Hypothalamus (tissue), 51 donors: ENCODE measurements at places on chromosomes 13 and 19.

DNA sequence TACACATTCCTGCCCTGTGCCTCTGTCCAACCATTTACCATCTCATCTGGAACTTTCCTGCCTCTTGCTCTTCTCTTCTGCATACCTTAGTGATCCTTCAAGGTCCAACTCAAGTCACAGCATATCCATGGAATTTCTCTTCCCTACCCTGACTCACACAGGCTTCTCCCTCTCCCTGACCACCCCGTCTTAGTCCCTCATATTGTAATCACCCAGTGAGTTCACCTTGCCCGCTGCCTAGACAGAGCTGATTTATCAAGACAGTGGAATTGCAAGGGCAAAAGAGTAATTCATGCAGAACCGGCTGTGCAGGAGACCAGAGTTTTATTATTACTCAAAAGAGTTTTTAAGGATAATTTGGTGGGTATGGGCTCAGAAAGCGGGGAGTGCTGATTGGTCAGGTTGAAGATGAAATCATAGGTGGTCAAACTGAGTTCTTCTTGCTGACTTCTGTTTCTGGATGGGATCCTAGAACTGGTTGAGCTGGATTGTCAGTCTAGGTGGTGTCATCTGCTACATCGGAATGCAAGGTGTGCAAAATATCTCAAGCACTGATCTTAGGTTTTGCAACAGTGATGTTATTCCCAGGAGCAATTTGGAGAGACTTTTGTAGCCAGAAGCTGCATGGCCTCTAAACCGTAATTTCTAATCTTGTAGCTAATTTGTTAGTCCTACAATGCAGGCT is 67.2 kb downstream of the HSPH1 start:
- DNase-seq, result no peak

GRCh38 chr19:27774827-27775226 is 1438.1 kb downstream of the UQCRFS1 start:
- DNase-seq, result no peak

DNA sequence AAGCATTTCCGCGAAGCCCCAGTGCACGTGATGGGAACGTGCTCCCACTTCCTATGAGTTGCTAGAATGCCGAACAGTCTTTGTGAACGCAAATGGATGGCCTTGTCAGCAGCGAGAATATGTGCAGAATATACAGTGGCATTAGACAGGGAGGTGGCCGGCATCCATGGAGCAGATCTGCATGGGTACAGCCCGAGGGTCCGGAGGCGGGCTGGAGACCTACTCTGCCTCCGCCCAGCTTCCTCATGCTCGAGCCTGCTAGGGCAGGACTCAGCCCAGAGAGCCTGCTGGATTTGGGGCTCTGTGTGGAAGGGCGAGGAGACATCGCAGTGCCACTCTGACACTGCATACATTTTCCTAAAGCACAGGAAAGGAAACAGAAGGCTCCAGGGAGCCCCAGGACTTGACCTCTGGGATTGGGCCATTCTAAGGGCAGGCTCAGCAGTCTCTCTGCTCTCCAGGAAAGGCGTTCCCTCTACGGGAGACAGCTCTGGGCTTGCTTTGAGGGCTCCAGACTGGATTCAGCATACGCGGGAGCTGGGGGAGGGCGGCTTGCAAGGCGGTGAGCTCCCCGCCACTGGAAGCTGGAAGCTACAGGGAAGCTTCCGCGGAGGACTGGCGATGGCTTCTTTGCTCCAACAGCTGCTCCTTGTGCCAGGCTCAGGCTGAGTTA is 55.9 kb upstream of the UQCRFS1 start:
- no peak for DNase-seq

DNA sequence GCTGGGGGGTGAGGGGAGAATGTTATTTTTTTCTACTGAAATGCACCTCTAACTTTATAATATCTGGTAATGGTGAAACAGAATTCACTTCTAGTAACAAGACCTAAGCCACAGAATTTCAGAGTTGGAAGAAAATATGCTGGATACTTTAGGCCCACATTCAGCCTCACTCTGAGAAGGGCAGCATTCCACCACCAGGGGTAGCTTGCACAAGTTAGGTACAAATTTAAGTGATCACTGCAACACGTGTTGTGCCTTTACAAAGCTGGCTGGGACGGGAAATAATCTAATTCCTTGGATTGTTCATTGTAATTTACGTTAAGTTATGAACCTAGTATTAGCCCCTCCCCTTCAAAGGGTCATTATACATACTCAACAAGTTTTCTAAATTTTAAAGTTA is 192.3 kb downstream of the RGCC start:
- no peak for DNase-seq

DNA sequence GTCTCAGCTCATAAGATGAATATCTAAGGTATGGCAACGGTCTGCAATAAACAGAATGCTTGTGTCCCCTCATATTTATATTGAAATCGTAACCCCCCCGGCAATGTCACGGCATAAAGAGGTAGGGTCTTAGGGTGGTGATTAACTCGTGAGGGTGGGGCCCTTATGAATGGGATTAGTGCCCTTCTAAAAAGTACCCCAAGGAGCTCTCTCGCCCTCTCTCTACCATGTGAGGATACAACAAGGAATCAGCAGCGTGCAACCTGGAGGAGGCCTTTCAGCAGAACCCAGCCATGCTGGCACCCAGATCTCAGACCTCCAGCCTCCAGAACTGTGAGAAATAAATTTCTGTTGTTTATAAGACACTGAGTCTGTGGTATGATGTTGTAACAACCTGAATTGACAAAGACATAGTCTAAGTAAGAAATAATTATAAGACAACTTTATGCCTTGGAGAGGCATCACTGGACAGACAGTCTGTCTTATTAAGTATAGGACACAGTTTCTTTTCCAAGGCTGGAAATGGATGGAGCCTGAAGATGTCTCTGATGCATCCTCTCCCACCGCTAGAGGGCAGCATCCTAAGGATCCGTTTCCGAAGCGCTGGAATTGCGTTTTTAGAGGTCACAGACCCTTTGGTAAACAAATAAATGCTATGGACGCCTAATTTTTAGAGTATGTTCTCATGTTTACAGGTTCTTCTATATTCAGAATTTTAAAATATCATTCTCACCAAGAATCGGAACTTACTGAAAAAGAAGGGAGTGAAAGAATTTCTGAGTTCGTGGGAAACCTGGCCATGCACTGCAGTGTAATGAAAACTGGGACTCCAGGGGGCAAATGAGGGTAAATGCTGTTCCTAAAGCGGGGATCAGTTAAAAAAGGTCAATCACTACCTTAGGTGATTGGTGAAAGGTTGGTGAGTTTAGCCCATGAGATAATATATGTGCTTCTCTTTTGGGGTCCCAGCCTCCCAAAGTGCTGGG is 13.3 kb upstream of the LEUTX start:
- DNase-seq, result no peak

- no peak for DNase-seq
Measured at GRCh38 chr13:113220877-113221276, 11.5 kb downstream of the CUL4A start.

- no peak for DNase-seq
Measured at GRCh38 chr19:883661-884211, 9.3 kb downstream of the MED16 start.

DNA sequence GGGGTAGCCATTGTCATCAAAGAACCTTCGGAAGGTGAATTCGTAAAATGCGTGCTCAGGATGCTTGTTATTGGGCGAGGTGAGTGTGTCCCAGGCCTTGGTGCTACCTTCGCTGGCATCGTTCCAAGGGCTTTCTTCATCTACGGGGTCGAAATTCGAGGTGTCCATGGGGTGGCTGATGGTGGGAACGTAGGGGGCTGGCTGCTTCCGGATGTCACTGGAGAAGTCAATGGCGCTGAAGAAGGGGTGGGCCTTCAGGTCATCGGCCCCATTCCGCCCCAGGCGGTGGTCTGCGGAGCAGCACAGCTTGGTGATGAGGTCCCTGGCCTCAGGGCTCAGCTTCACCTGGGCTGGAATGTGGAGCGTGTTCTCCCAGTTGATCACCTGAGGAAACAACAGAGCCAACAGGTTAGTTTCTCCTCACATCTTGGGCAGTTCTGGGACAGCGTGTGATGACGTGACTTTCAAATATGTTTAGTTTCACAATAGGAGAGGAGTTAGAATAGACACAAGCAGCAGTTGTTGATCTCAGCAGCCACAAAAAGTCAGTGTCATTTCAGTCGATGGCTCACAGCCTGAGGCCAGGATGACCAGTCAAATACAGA is 72.5 kb upstream of the XPO4 start:
- no peak for DNase-seq

DNA sequence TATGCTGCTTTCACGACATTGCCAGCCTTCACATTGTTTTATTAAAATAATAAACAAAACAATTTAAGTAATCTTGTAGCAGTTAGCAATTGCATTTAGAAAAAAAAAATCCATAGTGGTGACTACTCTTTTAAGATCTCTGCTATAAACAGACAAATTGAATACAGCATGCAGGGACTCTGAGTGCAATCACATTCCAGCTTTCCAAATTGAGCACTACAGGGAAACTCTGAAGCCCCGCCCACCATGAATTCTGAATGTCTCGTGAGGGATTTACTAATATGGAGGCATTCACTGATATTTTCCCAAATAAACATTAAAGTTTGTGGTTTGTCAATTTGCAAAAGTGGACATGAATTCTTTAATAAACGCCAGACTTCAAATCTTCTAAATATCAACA is 698.8 kb downstream of the LIG4 start:
- DNase-seq, result no peak

GRCh38 chr19:8320564-8321066 is 560 bp downstream of the NDUFA7 start:
- DNase-seq, result no peak

DNA sequence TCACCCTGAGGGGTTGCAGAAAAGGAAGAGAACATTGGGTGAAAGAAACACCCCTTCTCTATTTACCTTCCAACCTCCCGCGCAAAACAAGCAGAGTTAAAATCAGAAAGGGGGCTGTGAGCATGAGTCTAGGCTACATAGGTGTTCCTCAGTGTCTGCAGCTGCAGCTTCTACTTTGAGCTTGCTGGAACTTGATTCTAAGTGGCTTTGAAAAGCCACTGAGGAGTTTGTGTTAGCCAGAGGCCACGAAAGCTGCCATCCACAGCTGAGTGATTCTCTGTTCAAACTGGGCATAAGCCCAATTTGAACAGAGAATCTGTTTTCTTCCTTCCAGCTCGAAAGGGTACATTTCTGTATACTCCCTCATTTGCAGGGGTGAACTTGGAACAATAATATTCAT is 343.9 kb downstream of the PCDH9 start:
- peak; percentile 53 for DNase-seq

- DNase-seq, result no peak
Measured at GRCh38 chr13:35157143-35157755, 215.2 kb downstream of the NBEA start.

DNA sequence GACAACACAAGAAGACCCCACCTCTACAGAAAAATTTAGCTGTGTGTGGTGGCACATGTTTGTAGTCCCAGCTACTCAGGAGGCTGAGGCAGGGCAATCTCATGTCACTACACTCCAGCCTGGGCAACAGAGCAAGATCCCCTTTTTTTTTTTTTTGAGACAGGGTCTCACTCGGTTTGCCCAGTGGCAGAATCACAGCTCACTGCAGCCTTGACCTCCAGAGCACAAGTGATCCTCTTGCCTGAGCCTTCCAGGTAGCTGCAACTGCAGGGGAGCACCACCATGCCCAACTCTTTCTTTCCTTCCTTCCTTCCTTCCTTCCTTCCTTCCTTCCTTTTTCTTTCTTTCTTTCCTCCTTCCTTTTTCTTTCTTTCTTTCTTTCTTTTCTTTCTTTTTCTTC is 4.2 kb upstream of the CLEC4G start:
- DNase-seq, result no peak

DNA sequence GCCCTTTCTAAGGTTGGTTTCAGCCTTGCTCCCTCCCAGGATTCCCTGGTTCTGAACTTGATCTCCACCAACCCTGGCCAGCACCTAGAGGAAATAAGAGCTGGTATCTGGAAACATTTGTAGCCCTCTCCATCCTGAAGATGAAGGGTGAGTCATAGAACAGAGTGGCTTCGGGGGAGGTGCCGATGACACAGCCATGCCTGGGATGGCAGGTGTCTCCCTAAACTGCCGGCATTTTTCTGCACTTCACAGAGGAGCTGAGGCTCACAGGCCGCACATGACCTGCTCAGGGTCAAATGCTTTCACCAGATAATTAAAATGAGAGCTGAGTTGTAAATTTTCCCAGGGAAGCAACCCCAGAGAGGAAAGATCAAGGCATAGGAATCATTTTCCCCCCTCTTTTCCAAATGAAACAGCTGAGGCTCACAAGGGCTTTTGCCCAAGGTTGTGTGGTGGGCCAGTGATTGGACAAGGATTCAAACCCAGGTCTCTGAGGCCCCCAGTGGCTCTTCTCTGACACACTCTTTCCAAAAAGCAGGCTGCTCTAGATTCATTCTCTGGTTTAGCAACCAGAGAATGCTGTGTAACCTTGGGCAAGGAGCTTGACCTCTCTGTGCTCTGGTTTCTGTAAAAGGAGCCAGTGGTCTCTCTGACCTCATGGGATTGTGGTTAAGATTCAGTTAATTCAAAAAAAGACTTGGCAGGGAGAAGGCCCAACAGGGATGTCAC is 1.2 kb upstream of the SLC25A42 start:
- no peak for DNase-seq

- DNase-seq, result no peak
Measured at GRCh38 chr19:48953990-48954594, 583 bp upstream of the BAX start.

DNA sequence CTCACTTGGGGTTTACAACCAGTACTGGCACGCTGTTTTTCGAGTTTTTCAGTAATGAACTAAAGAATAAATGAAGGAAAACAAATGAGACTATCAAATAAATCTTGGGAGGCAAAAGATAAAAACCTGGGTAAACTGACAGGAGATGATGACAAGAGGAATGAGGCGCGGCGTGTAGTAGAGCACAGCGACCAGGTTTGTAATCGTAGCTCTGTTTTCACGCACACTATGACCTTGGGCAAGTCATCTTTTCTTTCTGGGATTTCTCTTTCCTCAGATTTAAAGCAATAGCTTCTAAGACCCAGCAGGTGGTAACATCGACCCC is 419 bp downstream of the MRPS31 start:
- DNase-seq, result no peak

- DNase-seq, result no peak
Measured at GRCh38 chr13:71291842-71292146, 575.2 kb downstream of the DACH1 start.

- no peak for DNase-seq
Measured at GRCh38 chr13:34230271-34230670, 412.3 kb downstream of the RFC3 start.

DNA sequence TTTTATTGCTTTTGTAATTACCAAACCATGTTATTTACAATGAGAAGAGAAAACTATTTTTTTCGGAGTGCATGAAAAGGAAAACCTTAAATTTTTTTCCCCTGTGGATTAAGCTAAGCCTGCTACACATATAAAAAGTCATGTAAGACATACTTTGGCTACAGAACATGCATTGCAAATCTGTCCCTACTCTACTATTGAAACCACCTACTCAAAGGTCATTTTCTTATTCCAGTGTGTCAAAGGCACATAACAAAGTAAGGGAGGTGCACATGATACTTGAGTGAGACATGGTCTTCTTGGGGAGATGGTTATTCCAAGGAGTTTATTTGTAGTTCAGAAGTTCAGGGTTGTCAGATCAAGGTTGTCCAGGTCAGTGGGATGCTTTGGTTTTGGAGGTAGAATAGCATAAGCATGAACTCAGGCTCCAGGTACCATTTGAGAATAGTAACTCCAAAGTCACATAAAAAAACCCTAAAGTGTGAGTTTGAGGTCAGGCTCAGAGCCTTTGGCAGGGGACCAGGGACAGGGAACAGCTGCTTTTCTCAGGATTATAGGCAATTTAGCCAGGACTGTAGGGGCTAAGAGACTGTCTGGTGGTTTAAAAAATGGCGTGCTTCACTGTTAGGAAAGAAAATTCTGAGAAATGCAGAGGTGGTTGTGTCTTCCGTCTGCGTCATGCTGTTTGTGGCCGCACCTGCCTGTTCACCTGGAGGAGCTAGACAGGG is 15.4 kb downstream of the FARP1 start:
- no peak for DNase-seq

- DNase-seq, result no peak
Measured at GRCh38 chr13:40096357-40096901, 441.0 kb downstream of the COG6 start.
